ENCODE measurements at places on chromosomes 16 and 17.
A peak's percentile ranks its signal among the peaks of the same experiment; 100 is the strongest.

GRCh38 chr17:58969612-58970011 lies 137.1 kb downstream of the TRIM37 start:
- no peak for DNase-seq

- no peak for DNase-seq
Measured at GRCh38 chr16:86956437-86956836, 360.8 kb downstream of the C16orf95 start.

GRCh38 chr17:69059458-69060175 lies 1.1 kb downstream of the ABCA9 start:
- no peak for DNase-seq

- DNase-seq = no peak
Measured at GRCh38 chr17:66752411-66752810, 82.5 kb upstream of the CACNG5 start.

- peak; percentile 65 for DNase-seq
Measured at GRCh38 chr17:69607162-69607834, 192.8 kb downstream of the MAP2K6 start.

DNA sequence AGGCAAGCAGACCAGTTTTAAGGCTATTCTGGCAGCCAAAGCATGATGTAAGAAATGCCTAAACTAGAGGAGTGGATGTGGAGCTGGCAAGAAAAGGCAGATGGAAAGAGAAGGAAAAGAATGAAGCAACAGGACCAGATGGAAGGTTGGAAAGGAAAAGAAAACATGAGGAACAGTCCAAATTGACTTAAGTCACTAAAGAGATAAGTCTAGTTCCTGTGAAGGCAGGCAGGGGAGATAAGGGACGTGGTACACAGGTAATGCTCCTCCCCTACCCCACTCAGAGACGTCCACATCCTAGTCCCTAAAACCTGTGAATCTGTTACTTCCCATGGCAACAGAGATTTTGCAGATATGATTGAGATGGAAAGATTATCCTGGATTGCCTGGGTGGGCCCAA lies 43.5 kb downstream of the TEX2 start:
- DNase-seq = no peak

DNA sequence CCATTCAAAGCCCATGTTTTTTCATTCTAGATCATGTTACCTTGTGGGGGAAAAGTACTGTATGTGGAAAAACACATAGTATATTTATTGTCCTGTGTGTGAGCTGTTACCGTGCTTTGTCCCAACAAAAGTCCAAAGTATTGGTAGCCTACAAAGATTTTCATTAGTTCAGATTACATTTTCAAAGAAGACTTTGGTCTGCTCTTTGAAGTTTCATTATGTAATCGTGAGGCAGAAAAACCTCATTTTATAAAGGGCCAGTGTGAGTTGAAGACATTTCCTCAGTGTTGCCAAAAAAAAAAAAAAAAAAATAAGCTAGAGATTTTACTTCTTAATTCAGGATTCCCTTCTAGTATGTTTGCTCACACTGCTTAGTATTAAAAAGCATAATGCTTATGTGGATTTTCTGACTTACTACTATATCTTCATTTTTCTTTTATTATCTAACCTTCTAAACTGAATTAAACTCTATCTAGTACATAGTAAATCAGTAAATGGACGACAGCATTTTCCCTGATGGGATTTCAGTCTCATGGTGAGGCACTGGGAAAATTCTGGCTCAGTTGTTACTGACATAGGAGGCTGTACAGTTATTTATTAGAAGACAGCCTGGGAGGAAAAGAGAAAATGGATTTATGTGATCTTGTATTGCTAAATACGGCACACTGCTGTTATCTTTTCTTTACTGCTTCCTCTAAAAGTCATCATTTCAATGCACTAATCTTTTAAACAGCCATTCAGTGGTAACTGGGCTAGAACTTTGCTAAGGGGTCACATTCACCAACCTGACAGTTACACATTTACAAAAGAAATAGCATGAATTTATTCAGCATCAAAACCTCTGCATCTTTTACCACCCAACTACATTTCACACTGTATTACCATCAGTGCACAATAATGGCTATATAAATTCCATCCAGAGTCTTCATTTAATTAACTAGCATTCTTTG lies 100.6 kb downstream of the STXBP4 start:
- DNase-seq = no peak

DNA sequence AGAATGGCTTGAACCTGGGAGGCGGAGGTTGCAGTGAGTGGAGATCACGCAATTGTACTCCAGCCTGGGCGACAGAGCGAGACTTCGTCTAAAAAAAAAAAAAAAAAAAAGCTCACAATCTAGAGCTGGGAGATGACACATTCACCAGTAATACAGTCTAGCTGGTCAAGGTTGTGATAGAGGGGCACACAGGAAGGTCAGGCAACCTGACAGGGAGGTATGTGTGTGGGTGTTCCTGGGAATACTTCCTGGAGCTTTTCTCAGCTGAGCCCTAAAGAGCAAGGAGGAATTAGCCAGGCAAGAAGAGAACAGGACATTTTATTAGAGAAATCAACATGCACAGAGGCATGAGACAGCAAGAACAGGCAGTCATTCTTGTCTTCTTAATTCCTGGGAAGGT lies 216.7 kb downstream of the SHISA9 start:
- DNase-seq = no peak

- no peak for DNase-seq
Measured at GRCh38 chr17:20314834-20315233, 152.5 kb downstream of the LGALS9B start.

- no peak for DNase-seq
Measured at GRCh38 chr16:1526608-1527555, 6.6 kb upstream of the TMEM204 start.

GRCh38 chr16:3542601-3543373 lies 34.4 kb downstream of the NLRC3 start:
- DNase-seq = no peak

DNA sequence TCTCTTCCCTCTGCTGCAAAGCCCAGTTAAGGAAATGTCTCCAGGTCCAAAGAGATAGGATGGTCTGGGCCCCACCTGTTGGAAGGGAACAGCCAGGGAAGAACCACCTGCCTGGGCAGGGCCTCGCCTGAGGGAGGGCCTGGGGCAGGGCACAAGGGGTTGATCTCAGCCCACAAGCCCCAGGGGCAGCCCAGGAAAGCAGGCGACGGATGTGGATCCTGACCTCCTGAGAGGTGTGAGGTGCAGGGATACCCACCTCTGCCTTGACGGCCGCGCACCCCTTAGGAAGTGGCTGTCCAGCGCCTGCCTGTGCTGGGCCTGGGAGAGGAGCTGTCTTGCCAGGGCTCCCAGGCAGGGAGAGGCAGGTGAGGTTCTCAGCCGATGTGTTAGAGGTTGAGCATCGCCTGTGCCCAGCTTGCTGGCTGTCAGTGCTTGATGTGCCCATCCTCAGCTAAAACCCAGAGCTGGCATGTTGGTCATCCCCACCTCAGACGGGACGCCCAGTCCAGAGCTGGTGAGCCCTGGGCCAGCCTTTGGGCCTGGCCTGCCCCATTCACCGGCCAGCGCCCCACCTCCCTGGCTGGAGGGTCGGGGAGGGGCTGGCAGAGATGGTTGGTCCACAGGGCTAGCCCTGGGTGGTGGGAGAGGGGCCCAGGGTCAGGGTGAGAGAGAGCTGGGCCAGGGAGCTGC lies 434 bp downstream of the CEMP1 start:
- no peak for DNase-seq

- no peak for DNase-seq
Measured at GRCh38 chr17:79631640-79632431, 21.0 kb upstream of the RBFOX3 start.

DNA sequence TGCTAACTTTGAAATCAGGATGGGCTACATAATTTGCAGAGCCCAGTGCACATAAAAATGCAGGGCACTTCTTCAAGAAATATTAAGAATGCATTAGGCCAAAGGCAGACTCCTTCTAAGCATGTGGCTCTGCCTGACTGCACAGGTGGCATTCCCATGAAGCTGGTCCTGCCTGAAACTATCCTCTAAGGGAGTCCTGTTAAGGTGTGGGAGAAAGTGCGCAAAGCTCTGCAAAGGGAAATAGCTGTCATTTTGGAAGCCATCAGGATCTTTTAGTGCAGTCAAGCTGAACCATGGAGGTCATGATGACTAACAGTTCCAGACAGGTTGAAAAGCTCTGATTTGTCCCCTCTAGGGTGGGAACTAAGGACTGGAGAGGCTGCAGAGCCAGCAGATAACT lies 41.9 kb upstream of the CRHR1 start:
- no peak for DNase-seq

GRCh38 chr17:3978421-3979289 lies 14.4 kb upstream of the ATP2A3 start:
- no peak for DNase-seq

GRCh38 chr17:51683291-51683690 lies 422.9 kb downstream of the UTP18 start:
- DNase-seq = no peak

DNA sequence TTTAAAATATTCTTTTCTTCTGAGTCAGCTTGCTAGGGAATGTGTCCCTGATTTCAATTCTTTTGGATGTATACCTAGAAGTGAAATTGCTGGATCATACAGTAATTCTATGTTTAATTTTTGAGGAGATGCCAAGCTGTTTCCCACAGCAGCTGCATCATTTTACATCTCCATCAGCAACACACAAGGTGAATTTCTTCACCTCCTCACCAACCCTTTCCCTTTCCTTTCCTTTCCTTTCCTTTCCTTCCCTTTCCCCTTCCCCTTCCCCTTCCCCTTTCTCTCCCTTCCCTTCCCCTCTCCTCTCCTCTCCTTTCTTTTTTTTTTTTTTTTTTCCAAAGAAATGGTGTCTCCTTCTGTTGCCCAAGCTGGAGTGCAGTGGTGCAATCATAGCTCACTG lies 45.4 kb upstream of the BRD7 start:
- no peak for DNase-seq

DNA sequence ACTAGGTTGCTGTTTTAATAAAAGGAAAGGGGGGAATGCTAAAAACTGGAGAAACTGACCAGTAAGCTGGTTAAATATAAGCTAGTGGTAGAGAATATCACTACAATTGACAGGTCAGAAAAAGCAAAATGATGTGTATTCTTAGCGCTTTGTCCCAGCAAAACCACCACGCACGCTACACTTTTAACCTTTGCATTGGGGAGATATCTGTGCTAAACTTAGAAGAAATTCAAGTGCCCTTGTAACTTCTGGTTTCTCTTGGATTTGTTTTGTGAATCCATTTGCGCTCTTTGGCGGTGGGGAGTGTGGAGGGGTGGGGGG lies 1.4 kb downstream of the GAN start:
- DNase-seq = no peak

GRCh38 chr16:50136399-50136798 lies 16.7 kb upstream of the TENT4B start:
- DNase-seq = no peak

DNA sequence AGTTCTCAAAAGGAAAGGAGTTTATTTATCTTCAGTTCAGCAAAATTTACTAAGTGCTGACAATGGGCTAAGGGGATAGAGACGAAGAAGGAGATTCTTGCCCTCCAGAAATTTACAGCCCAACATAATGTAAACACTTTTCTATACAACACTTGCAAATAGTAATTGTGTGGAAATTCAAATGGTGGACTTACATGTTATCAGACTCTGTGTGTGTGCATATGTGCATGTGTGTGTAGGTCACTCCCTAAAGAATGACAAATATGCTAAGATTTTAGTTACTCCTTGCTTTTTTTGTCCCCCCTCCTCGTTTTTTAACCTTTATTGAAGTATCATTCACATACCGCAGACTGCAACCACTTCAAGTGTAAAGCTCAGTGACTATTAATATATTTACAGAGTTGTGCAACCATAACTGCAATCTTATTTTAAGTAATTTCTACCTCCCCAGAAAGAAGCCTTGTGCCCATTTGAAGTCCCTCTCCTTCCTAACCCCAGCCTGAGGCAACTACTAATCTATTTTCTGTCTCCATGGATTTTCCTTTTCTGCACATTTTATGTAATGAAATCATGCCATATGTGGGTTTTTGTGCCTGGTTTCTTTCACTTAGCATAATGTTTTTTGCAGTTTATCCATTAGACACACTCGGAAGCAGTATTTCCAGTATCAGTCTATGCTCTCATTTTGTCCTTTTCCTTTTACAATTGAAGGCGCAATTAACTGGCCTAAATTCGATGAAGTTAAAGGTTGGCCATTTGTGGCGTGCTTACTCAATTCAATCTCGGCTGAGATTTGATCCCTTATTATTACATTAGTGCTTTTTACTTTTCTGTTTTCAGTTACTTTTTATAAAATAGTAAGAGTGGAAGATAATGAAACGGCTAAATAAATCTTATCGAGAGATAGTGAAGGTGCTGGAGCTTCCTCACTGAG lies 318.4 kb downstream of the HAPSTR1 start:
- DNase-seq = no peak

- no peak for DNase-seq
Measured at GRCh38 chr17:77874303-77875050, 84.0 kb upstream of the TNRC6C start.

DNA sequence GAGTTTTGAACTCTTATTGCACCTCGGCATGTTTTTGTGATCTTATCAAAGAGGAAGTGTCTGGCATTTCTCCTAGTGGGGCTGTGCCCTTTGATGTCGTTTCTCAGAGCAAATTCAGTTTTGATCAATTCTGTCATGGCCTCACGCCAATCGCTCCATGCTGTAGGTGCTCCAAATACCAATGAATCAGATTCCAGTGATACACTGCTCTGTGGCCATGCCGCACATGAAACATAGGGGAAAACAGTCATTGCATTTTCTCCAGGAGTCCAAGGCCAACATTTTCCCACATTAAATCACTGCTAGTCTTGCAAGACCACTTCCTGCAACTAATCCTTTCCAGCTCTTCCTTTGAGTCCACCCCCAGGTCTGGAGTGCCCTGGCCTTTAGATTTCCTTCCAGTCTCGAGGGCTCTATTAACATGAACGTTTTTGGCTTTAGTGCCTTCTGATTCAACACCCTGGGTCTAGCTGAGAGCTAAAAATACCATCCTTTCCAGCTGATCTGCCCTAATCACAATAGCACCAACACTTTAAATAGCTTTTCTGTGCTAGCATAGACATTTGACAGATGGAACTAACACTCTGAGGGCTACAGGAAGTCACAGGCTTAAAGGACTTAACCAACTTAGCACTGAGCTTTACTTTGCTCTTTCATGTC lies 18.2 kb upstream of the RASL10B start:
- DNase-seq = no peak

GRCh38 chr16:56345406-56346050 lies 79.8 kb downstream of the AMFR start:
- no peak for DNase-seq

DNA sequence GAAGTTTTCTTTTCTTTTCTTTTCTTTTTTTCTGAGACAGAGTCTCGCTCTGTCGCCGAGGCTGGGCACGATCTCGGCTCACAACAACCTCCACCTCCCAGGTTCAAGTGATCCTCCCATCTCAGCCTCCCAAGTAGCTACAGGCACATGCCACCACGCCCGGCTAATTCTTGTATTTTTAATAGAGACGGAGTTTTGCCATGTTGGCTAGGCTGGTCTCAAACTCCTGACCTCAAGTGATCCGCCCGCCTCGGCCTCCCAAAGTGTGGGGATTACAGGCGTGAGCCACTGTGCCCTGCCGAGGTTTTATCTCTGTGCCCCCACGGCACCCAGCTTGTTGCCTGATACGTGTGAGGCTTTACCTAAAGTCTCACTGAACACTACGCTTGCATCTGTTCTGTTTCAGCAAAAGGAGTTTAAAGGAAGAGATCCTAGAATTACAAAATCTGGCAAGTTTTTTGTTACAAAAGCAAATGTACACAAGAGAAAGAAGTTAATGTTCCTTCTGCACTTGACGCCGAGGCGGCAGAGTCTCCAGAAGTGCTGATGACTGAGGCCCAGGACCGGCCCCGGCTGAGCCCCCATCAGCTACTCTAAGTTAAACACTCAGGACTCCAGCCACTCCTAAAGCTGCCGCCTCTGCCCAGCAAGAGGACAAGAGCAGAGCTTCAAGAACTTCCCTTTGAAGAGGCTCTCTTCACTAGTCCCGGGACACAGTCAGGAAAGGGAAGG lies 9.2 kb downstream of the ABCA3 start:
- DNase-seq = no peak

Measured in smooth muscle cell of the brain vasculature (primary cell).